ENCODE measurements at places on chromosomes 3 and 15.
A peak's percentile ranks its signal among the peaks of the same experiment; 100 is the strongest.

DNA sequence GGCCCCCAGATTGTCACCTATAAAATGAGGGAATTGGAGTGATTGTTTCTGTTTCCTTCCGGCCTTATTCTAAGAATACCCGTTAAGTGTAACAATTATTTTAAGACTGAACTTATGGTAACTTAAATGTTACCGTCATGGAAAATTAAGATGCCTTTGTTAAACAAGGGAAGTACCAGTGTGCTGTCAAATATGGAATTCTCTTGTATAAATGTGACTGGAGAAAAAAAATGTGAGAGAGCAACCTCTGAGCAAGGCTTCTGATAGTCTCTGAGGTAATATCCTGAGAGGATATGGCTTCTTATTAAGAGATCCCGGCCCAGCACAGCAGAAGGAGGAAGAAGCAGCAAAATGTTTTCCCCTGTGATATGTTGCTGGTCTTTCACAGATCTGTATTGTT, 480.7 kb upstream of the ADAMTS9 start:
- no peak for DNase-seq

- DNase-seq, result no peak
Measured at GRCh38 chr15:40239693-40240618, 1.1 kb downstream of the PAK6 start.

DNA sequence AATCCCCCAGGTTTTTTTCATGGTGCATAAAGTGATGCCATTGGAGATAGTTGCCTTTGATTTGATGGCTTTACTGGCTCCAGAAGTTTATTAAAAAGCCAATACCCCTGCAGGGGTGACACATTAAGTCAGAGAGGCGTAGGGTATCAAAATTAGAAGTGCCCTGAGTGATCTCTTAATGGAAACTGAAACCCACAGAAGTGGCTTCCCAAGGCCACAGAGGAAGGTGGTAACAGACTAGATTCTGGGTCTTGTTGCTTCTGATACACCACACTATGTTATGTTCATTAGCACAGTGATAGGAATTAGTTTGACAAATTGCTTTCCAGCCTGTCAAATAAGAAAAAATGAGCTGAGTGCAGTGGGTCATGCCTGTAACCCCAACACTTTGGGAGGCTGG, 112.3 kb downstream of the IQCH start:
- DNase-seq, result no peak

GRCh38 chr3:126654571-126655383, at the start of gene TXNRD3:
TSS of gene TXNRD3 (minus strand) at chr3:126655124.
- DNase-seq, result peak; percentile 9

DNA sequence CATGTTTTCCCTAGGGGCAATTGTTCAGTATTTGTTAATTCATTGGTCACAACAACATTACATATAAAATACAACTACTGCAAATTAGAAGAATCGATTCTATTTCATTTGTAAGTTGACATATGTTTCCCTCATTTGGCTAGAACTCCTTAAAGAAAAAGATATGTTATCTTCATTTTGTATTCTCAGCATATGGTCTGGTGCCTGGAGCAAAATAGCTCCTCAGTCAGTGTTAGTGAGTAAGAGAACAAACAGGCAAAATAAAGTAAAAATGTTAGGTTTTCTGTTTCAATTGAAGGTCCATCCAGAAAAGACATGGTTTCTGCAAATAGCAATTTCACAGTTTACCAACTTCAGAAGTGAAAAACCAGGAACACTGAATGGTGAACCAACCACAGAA, 1343.1 kb downstream of the ROBO1 start:
- DNase-seq, result no peak

DNA sequence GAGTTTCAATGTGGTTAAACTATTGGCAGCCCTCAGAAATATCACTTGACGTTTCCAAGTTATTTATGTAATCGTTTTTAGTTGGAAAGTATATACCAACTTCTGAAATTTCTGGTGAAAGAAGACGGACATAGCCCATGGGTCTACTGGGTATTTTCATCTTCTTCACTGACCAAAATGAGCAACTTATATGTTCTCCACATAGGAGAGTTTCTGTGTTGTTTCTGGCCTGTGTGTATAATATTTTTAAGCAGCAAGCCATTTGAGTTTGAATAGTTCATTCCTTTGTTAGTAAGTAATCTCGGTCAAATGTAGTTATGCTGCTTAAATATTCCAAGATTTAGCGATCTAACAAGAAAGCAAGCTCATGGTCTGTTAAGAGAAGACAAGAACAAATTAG, 57.3 kb downstream of the ADAMTSL3 start:
- DNase-seq, result no peak

GRCh38 chr3:30655187-30655812, 48.9 kb downstream of the TGFBR2 start:
- no peak for DNase-seq

GRCh38 chr3:159761369-159761768, 227.3 kb upstream of the IL12A start:
- DNase-seq, result no peak

- DNase-seq, result no peak
Measured at GRCh38 chr3:41362638-41363559, 163.6 kb downstream of the CTNNB1 start.

- DNase-seq, result no peak
Measured at GRCh38 chr3:191051037-191051436, 148.0 kb upstream of the OSTN start.

GRCh38 chr3:4564270-4564669, 71.1 kb downstream of the ITPR1 start:
- DNase-seq, result no peak

DNA sequence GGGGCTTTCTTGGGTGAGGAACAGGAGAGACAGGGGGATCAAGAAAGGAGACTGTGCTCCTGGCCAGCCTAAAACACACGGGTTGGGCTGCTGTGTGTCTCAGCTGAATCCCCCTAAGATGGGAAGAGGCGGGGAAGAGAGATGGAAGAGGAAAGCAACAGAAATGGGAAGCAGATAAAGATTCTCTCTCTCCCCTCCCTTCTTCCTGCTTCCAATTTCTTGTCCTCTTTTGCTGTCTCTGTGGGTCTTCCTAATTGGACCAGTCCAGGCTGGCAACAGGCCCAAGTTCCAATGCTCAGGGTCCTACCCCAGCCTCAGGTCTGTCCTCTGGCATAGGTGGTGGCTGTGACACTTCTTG, 7.1 kb downstream of the ISLR2 start:
- no peak for DNase-seq

DNA sequence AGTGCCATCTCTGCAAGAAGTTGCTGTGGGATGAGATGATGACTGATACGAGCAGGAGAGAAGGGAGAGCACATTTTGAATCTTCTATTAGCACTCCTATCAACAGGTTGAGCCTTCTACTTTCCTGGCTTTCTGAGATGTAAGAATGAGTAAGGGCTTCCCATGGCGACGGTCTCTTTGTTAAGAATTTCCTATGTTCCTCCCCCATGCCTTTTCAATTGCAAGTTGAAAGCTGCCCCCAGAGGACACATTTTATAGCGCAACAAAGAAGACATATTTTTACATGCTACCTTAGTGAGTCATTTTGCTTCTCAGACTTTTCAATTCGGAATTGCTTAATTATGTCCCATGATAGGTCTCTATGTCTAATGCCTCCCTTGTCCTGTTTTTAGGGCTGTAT, 71.3 kb upstream of the LRTM1 start:
- DNase-seq, result no peak

GRCh38 chr3:134017490-134017889, 12.2 kb downstream of the SLCO2A1 start:
- DNase-seq, result no peak

DNA sequence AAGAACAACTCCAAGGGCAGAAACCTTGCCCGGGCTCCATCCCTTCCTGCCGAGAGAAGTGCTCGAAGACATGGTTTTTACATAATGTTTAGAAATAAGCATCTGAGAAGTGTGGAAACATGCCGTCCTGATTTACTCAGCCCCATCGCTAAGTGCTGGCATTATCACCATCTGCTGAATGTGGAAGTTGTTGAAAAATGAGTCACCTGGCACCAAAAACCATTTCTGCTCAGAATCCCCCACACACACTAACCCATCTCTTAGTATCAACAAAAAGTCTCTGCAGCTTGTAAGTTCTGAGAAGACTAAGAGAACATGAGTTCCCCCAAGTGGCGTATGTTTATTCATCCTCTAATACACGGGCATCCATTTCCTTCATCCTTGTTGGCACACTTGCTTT, 51.0 kb upstream of the ARL8B start:
- no peak for DNase-seq

GRCh38 chr3:192408007-192408646, 319.2 kb downstream of the FGF12 start:
- no peak for DNase-seq

- DNase-seq, result no peak
Measured at GRCh38 chr3:46368569-46368968, 2.2 kb upstream of the CCR5 start.

GRCh38 chr15:89686522-89686921, 4.0 kb downstream of the PEX11A start:
- no peak for DNase-seq

DNA sequence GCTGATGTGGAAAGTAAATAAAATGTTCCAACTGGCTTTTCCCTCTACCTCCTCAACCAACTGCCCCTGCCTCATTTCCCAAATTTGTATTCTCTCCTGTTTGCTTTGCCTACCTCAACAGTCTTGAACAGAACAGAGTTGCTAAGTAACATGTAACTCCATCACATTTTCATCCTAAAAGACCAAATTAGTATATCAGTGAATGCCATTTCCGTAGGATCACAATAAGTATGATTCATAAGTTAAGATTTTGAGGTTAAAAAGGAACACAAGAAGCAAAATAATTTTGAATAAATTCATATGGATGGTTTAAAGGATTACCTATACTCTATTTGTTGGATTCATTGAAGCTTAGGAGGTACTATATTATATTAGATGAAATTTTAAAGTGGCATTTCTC, 154.9 kb downstream of the ECT2 start:
- no peak for DNase-seq

DNA sequence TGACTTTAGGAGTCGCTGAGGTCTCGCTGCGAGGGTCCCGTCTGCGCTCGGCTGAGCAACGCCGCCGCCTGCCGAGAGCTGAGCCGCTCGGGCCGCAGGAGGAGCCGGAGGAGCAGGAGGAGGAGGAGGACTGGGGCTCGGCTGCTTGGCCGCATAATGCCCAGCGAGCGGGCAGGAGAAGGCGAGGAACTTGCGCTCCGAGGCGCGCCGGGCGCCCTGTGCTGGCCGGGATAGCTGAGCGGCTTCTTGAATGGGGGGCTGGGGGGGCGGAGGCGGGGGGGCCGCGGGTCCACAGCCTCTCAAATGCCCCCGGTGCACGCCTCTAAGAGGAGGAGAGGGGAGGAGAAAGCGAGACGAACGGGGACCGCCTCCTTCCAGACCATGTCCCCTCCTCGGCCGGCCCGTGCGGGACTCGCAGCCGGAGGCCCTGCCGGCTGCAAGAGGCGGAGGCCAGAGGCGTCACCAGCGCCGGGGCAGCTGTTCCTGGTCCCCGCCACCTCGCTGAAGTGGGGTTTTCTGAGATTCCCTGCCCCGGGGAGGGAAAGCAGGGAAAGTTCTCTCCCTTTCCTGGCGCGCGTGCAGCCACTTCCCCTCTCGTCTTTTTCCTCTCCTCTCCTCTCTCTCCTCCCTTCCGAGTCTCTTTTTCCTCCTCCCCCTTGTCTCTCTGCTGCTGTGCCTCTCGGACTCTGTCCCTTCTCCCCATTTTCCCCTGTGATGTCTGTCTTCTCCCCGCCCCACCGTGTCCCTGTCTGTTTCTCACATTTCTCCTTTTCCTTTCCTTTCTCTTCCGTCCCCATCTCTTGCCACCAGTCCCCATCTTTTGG, at the start of gene ADAMTS9:
Gene ADAMTS9 (minus strand): TSS at position 220 of the 824 bp plus-strand sequence. CDS start 343 bp downstream, outside the sequence.
- DNase-seq, result no peak

GRCh38 chr15:88792342-88793282, 10.6 kb upstream of the ACAN start:
- no peak for DNase-seq

DNA sequence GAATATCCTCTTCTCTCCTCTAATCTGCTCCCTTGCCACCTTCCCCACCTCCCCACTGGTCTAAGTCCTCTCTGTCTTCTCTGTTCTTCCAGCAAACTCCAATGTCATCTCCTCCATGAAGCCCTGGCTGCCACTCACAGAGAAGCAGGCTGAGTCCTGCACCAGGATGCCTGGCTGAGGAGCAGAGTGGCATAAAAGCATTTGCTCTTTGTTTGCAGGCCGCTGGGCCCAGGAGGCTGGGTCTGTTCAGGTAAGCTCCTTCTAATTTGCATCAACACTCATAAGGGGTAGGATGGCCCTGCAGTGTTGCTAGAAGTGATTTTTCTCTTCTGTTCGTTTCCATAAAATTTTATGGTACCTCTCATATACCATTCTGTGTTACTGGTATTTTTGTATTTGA, 43.2 kb upstream of the KLHL25 start:
- no peak for DNase-seq

- no peak for DNase-seq
Measured at GRCh38 chr15:31457161-31457560, 130.5 kb downstream of the KLF13 start.

DNA sequence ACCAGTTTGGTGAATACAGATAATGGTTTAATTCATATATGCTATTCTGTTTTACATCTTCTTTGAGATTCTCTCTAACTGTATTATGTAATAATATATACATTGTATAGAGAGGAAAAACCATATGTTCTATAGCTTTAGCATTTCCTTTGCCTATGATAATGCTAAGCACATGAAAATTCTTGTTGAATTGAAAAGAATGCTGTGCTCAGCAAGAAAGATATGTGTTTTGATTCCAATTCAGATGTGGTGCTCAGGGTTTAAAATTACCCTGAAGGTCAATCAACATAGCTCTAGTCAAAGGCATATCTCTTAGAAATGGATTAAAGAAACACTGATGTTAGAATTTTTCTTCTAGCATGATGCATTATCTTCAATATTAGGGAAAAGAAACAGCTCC, 8.5 kb upstream of the TUSC7 start:
- no peak for DNase-seq

DNA sequence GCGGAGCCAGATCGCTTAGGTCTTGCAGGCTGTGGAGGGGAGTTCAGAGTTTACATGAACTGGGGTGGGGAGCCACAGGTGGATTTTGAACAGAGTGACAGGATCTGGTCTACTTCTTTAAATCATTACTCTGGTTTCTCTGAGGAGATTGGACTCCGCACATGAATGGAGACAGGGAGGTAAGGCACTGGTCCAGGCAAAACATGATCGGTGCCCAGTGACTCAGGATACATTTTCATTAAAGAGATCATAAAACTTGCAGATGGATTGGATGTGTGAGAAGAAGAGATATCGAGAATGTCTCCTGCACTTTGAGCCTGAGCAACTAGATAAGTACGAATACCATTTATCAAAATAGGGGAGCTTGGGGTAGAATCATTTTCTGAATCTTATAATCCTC, 61.8 kb upstream of the CMSS1 start:
- DNase-seq, result no peak

DNA sequence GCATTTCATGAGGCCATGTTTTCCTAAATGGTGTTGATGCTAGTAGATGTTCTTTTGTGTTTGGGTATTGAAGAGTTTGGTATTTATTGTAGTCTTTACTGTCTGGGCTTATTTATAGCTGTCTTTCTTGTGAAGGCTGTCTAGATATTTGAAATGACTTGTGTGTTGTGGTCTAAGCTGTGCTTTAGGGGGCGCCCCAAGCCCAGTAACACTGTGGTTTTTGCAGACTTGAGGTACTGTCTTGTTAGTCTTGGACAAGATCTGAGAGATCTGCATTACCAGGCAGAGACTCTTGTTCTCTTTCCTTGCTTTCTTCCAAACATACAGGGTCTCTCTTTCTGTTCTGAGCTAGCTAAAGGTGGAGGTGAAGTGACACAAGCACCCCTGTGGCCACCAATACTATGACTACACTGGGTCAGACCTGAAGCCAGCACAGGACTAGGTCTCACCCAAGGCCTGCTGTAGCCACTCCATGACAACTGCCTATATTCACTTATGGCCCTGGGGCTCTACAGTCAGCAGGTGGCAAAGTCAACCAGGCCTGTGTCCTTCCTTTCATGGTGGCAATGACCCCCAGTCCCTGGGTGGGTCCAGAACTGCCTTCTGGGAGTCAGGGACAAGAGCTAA, 152.1 kb upstream of the TBC1D5 start:
- no peak for DNase-seq

Measured in hematopoietic multipotent progenitor cell treated with erythropoietin and hydrocortisone succinate and interleukin-3 and kit ligand, for 15 days (in vitro differentiated cells).